Esophagus squamous epithelium (tissue), 5 donors: ENCODE measurements at places on chromosomes 5 and 9.

GRCh38 chr5:133947431-133947841, 21.0 kb downstream of the C5orf15 start:
- H3K4me1 ChIP-seq = peaks cover 16% of the 10 kb centered on the region
- H3K27ac ChIP-seq = no peak overlapping the region
- DNase-seq = no peak
- no peak overlapping the region for H3K4me3 ChIP-seq

DNA sequence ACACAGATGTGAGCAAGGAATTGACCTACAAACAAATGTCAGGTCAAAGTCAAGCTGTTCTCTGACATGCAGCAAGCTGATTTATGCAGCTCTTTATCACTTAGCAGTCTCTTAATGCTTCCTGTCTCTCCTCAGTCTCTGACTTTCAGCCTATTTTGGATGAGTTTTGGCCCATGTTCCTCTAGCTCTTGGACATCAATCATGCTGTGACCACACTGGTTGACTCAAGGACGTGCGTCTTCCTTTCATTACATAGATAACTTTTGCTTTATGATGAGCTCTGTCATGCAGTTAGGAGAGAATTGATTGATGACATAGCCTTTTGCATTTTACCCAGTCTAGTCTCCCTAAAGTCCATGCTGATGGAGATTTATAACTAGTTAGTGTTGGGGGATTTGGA, 9.4 kb upstream of the REEP5 start:
- H3K4me3 ChIP-seq = no peak overlapping the region
- DNase-seq = no peak
- no peaks in the 10 kb centered on the region for H3K36me3 ChIP-seq
- H3K4me1 ChIP-seq = no peaks in the 10 kb centered on the region
- no peak overlapping the region for H3K27ac ChIP-seq
- H3K27me3 ChIP-seq = no peaks in the 10 kb centered on the region

DNA sequence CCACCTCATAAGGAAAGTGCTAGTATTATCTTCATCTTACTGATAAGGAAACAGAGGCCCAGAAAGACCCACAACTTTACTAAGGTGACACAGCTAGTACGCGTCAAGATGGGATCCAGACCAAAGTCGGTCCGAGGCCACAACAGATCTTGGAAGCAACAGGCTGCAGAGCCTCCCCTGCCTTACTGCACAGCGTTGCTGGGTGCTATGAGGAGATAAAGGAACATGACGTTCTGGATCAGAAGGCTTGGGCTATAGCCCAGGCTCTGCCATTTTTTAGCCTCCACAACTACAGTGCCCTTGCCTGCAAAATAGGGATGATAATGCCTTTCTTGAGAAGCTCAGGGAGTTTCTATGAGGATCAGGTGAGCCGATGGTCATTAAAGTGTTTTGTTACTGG, 144.1 kb downstream of the NMUR2 start:
- no peaks in the 10 kb centered on the region for H3K4me1 ChIP-seq
- no peak overlapping the region for H3K27ac ChIP-seq
- no peaks in the 10 kb centered on the region for H3K36me3 ChIP-seq
- H3K4me3 ChIP-seq = no peak overlapping the region
- no peaks in the 10 kb centered on the region for H3K27me3 ChIP-seq
- DNase-seq = no peak

DNA sequence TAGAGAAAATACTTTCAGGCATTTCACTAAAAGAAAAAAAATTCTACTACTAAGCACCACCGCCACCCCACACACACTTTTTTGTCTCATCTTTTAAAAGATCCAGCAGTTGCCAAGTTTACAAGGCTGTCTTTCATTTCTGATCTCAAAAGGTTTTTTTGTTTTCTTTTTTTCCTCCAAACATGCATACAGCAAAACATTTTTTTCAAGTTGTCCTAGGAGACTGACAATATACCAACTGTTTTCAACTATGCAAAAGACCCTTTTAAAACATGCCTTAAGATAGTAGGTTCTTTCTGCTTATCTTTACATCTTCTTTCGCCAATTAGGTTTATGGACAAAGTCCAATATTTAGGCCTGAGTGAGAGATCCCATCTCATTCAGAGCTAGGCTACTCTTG, 65.2 kb downstream of the HMHB1 start:
- no peaks in the 10 kb centered on the region for H3K36me3 ChIP-seq
- H3K27me3 ChIP-seq = no peaks in the 10 kb centered on the region
- DNase-seq = no peak
- H3K4me1 ChIP-seq = no peaks in the 10 kb centered on the region
- no peak overlapping the region for H3K27ac ChIP-seq
- H3K4me3 ChIP-seq = no peak overlapping the region

- H3K36me3 ChIP-seq = peaks cover 48% of the 10 kb centered on the region
- DNase-seq = no peak
- no peaks in the 10 kb centered on the region for H3K27me3 ChIP-seq
- H3K27ac ChIP-seq = no peak overlapping the region
- no peaks in the 10 kb centered on the region for H3K4me1 ChIP-seq
These were observed 28.1 kb downstream of the FAM114A2 start for GRCh38 chr5:154010660-154011059.

- H3K4me1 ChIP-seq = peaks cover 10% of the 10 kb centered on the region
- H3K4me3 ChIP-seq = no peak overlapping the region
- H3K27me3 ChIP-seq = no peaks in the 10 kb centered on the region
- no peak for DNase-seq
These were observed 49.3 kb downstream of the DUSP1 start for GRCh38 chr5:172721455-172722326.

- H3K4me1 ChIP-seq = peaks cover 9% of the 10 kb centered on the region
- DNase-seq = no peak
- peak overlapping the region; percentile 97 for H3K27ac ChIP-seq
- H3K4me3 ChIP-seq = peak overlapping the region; percentile 83
These were observed 41.3 kb downstream of the CAST start for GRCh38 chr5:96703384-96703920.

DNA sequence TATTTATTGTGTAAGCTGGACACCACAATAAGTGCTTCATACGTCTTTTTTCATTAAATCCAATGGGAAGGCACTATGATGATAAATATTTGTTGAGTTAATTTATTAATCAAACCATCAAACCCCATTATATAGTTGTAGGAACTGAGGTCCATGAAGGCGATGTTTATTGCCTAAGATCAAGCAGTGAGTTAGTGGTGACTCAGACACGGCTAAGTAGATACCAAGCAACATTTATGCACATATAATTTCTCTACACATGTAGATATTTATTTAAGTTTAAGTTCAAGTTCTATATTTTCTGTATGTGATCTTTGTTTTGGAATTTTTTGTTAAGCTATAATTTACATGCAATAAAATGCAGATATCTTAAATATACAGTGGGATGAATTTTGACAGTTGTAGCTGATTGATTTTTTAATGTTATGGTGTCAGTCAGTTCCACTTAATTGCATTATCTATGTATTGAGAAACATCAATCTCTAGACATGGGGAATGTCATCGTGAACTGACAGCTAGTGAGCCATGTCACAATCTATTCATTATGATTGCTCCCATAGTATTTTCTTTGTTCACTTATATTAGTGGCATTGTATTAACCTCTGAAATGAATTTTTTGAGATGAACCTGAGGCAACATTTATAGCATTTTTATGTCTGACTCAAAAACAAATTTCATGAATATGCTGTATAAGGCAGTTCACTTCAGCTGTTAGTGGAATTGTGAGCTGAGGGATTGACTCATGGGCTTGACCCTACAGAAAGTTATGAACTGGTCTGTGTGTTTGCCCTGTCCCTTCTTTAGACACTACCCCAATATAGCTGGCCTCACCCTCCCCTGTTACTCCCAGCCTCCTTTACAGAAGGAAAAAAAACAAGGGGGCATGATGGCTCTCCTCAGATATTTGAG, 11.9 kb upstream of the GARNL3 start:
- peaks cover 6% of the 10 kb centered on the region for H3K4me1 ChIP-seq
- no peaks in the 10 kb centered on the region for H3K36me3 ChIP-seq
- no peak overlapping the region for H3K4me3 ChIP-seq

DNA sequence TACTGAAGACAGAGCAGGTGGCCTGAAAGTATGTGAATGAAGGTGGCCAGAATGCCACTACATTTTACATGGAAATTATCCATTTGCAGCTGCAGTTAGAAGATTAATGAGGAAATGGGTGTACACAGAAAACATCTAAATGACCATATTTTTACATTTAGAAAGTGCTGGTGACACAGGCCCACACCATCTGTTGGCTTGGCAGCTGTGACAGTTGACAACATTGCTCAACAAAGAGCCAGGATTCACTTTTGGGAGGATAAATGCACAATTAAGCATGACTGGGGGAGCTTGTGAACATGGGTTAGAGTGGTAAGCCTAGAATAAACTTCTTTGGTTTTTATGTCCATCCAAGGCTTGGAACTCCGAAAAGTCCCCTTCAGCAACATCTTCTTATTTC, 360.5 kb downstream of the KCTD16 start:
- H3K27ac ChIP-seq = no peak overlapping the region
- DNase-seq = no peak
- H3K27me3 ChIP-seq = no peaks in the 10 kb centered on the region
- H3K4me1 ChIP-seq = no peaks in the 10 kb centered on the region

DNA sequence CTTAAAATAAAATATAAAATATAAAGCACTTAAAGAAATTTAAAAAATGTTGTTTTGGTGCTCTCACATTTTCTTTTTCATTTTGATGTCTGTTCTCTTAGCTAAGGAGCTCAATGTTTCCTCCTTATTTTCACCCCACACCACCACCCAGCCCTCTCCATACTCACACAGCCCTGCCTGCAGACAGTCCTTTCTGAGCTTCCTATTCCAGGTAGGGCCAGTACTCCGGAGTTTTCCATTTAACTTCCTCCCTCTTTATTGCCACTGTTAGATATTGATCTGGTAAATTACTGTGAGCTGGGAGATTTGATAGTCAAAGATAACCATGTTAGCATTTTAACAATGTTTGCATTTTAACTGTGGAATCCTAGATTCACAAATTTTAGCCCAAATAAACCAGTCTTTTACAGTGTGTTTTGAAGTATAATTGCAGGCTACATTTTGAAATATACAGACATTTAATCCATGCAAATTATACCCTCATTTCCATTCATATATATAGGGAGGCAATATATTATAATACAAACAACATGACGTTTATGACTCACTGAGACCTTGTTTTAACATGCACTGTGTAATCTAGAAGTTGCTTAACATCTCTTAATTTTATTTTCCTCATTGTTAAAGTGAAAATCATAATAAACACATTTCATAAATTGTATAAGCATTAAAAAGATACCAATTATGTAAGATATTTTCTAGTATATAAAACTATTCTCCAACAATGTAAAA, 927.1 kb downstream of the NR2F1-AS1 start:
- H3K27ac ChIP-seq = no peak overlapping the region
- H3K4me1 ChIP-seq = no peaks in the 10 kb centered on the region
- DNase-seq = no peak

DNA sequence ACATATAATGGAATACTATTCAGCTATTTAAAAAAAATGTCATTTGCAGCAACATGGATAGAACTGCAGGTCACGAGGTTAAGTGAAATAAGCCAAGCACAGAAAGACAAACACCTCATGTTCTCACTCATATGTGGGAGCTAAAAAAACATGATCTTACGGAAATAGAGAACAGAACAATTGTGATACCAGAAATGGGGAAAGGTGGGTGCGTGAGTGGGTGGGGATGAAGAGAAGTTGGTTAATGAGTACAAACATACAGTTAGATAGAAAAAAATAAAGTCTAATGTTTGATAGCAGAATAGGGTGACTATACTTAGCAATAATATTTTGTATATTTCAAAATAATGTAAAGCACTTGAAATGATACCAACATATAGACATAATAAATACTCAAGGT, 38.7 kb downstream of the FAM114A2 start:
- no peak for DNase-seq
- H3K36me3 ChIP-seq = peaks cover 62% of the 10 kb centered on the region
- H3K27ac ChIP-seq = no peak overlapping the region
- no peaks in the 10 kb centered on the region for H3K27me3 ChIP-seq
- no peak overlapping the region for H3K4me3 ChIP-seq
- peaks cover 10% of the 10 kb centered on the region for H3K4me1 ChIP-seq

GRCh38 chr5:43482490-43483297, 971 bp downstream of the TMEM267 start:
- peaks cover 29% of the 10 kb centered on the region for H3K4me1 ChIP-seq
- no peak for DNase-seq
- H3K27ac ChIP-seq = peak overlapping the region; percentile 96
- H3K4me3 ChIP-seq = peak overlapping the region; percentile 75
- no peaks in the 10 kb centered on the region for H3K27me3 ChIP-seq
- no peaks in the 10 kb centered on the region for H3K36me3 ChIP-seq

DNA sequence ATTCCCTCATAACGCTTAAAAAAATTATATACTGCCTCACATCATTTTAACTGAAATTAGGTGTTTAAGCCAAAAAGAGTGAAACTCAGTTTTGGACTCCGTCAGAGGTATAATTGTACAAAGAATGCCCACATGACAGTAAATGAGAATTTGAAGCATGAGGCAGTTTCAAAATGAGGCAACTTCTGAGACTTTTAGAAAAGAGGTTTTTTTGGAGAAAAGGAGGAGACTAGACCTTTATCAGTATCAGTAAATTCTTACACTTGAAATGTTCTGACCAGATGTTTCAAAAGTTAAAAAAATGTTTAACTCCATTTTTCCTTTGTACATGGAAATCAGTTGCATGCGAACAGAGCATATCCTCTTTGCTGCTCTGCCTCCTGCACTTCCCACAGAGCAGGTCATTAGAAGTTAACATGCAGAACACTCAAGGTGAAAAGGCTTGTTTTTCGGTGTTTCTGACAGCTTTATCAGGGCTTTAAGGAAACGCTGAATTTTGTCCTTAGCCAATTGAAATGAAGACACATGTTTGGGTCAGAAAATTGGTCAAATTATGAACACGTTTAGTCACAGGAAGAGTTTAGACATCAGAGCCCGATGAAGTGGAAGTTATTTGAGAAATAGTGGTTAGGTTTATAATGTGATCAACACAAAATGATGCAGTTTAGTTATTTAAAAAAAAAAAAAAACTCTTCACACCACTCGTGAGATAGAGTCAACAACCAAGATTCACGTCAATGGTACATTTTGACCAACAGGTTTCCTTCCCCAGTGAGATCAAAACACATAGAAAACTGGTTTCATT, 59.5 kb downstream of the PIK3R1 start:
- H3K27ac ChIP-seq = no peak overlapping the region
- H3K4me3 ChIP-seq = no peak overlapping the region
- no peaks in the 10 kb centered on the region for H3K27me3 ChIP-seq

DNA sequence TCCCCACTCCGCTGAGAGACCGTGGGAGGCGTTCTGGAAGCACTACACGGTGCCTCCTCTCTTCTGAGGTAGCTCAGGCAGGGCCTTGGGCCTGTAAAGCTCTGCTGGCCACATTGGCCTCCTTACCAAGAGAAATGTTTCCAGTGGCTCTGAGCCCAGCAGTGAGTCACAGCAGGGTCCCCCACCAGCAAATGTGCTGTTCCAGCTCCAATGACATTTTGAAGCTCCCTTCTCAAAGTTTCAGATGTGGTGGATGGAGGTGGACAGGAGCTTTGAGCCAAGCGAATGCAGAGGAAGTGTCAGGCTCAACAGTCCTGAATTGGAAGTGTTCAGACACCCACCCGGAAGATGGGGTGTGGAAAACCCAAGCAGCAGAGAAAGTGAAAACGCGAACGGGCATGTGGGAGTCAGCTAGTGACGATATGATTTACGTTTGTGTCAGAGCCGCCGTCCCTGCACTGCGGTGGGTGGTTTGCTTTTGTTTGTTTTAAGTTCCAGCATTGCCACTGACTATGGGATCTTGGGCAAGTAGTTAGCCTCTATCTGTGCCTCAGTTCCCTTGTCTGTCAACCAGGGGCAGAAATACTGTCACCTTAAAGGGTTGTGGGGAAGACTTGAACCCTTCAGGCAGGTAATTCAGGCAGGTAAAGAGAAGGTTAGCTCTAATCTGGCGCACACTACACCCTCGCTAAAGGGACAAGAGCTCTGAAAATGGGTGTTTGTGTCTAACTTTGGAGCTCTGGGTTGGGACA, 38.2 kb downstream of the C5orf15 start:
- no peaks in the 10 kb centered on the region for H3K4me1 ChIP-seq
- no peaks in the 10 kb centered on the region for H3K27me3 ChIP-seq
- DNase-seq = no peak
- no peaks in the 10 kb centered on the region for H3K36me3 ChIP-seq
- no peak overlapping the region for H3K27ac ChIP-seq
- H3K4me3 ChIP-seq = no peak overlapping the region
